ENCODE measurements at places on chromosomes 7 and 10. TPM values are rescaled to one million over a fixed set of nuclear protein-coding genes. Genes with fewer than 3 reads are reported as not detected.

CC2D2B gene
- 0.15 TPM for total RNA-seq

DNA sequence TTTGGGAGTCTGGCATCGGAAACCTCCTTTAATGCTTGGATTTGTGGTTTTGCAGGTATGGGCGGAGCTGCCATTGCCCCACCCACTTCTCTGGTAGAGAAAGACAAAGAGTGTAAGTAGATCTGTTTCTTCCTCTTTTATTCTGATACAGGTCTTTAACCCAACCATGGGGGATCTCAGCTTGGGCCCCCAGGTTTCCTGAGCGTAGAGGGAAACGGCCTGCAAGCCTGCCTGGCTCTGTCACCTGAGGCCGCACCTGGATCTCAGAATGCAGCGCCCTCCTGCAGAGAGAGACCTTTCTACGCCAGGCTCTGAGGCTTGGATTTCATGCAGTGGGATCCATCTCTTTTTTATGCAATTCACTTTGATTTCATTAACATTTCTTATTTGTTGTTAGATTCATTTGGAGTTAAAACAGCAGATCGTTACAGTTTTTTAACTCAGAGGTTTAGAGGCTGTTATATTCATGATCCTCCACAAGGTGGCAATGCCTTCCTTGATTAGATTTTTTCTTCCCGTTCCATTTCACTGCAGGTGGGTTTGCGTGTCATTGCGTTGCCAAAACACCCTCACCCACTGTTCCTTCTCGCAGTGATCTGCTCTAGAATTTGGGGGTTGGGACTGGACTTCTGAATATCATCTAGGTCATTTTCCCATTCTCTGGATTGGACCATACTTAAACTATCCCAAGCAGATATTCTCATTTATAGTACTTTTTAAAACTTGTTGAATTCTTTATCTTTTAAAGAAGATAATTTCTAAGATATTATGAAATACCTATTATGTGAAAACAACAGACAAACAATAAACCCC, 20.0 kb downstream of the RBM17 start:
- DNase-seq: peak; percentile 65

- DNase-seq: no peak
These were observed 29.9 kb downstream of the ERLIN1 start for GRCh38 chr10:100155936-100156335.

GRCh38 chr7:19470031-19470430, 238.8 kb downstream of the POLR1F start:
- no peak for DNase-seq

- no peak for DNase-seq
These were observed 146.4 kb downstream of the ANLN start for GRCh38 chr7:36535866-36536664.

DNA sequence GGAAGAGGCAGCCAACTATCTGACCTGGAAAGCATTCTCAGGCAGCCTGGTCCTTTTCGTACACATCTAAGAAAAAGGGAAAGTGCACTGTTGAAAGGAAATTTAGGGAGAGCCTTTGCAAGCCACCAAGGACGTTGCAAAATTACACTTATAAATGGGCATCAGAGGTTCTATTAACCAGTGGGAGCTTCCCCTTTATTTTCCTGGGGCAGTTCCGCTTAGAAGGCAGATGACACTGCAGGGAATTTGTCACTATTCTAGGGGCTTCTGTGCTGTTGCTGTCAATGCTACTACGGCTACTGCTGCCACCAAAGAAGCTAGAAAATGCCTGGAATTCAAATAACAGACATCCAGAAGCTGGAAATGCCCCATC, 79.6 kb upstream of the AUTS2 start:
- no peak for DNase-seq

- DNase-seq: no peak
These were observed 82.9 kb downstream of the CADPS2 start for GRCh38 chr7:122803323-122803722.

DNA sequence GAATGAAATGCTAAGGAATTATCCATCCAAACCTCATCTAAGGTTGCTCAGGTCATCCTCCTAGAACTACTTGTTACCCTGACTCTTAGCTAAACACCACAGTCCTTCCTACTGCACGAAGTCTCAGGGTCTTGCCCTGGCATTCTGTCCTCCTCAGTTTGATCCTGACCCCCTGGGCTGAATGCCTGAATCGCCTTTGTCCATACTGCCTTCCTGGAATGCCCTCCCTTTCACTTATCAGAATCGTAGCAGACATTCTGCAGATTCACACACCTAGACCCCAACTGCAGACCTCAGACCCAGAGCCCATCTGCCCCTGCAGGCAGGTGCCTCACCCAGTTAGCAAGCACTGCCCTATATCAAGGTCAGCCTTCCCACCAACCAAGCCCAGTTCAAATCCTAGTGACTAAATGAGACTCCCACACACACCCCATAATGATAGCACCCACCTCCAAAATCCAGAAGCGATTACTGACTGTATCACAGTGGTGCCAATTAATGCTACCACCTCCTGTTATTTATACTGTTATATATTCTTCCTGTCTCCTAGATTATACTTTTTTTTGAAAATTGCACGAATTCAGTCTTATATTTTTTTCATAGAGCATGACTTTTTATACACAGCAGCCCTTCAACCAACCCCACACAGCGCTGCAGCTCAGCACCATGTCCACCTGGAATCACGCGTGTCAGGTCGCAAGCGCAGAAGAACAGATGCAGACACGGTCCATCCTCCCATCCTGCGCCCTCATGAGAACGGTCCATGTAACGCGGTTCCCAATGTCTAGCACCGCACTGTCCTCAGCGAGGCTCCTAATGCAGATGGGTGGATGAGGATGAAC, 3.7 kb downstream of the PARD3 start:
- no peak for DNase-seq

TAS2R39 gene
- not detected for total RNA-seq

DNA sequence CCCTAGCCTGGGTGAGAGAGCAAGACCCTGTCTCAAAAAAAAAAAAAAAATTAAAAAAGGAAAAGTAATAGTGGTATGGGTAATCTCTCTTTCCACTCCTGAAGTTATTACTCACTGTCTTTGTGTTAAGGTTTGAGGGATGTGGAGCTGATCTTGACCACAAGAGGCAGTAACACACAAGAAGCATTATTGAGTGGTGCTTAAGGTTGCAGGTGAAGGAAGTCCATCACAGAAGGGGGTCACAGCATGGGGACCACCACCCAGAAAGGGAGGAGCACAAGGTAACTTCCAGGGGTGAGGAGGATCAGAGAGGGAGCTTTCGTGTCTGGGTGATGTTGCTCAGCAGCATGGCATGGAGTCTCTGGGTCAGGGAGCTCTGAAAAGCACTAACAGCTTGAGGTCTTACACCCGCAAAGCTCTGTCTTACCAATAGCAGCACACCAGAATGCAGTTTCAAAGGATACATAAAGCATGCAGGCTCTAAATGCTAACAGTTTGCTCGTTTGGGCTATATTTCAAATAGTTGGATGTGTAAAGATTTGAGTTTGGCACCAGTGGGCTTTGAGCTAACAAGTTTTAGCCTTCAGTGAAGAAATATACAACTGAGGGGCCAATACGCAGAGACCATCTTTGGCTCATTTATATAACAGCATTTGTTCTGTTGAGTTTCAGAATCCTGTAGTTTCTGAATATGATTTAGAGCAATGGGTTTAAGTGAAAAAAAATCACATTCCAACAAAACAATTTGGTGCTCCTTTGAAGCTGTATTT, 100.4 kb upstream of the DNAJC1 start:
- DNase-seq: peak; percentile 5

EEPD1 gene
- 6.3 TPM for total RNA-seq

SPDYE2B gene
- total RNA-seq: not detected

PNLIPRP3 gene
- not detected for total RNA-seq

GRCh38 chr7:55969391-55969790, 5.0 kb downstream of the NIPSNAP2 start:
- DNase-seq: no peak

DNA sequence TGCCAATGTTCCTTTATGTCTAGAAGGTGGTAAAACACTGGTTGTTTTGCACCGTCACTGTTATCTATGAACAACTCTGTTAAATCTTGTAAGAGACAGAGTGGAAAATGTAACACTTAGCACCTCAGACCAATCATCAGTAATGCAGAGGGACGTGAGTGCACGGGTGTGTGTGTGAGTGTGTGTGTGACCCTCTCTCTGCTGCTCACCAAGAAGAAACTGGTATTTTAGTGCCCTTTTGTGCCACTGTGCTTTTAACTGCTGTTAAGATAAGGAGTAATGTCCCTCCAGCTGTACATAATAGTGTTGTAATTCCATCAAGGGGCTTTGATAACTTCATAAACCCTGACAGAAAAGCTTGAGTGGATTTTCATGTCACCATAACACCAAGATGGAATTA, 130.1 kb downstream of the CREB5 start:
- DNase-seq: no peak

ACSM6 gene
- not detected for total RNA-seq

DNA sequence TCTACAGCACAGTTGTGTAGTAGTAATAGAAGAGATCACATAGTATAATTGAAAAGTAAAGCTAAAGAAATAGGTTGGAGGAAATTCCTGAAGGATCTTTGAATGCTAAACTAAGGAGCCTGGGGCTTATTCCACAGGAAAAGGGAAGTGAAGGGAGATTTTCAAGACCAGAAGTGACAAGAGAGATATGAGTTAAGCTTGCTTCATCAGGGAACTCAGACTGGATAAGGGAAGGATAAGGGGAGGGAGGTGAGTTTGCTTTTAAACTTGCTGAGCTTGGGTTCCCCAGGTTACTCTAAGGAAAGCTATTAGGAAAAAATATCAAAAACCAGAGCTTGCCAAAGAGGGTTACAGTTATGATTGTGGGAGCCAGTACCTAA, 182.4 kb downstream of the RAPGEF5 start:
- DNase-seq: no peak

- no peak for DNase-seq
These were observed 128.4 kb upstream of the RSU1 start for GRCh38 chr10:16945593-16945992.

DNA sequence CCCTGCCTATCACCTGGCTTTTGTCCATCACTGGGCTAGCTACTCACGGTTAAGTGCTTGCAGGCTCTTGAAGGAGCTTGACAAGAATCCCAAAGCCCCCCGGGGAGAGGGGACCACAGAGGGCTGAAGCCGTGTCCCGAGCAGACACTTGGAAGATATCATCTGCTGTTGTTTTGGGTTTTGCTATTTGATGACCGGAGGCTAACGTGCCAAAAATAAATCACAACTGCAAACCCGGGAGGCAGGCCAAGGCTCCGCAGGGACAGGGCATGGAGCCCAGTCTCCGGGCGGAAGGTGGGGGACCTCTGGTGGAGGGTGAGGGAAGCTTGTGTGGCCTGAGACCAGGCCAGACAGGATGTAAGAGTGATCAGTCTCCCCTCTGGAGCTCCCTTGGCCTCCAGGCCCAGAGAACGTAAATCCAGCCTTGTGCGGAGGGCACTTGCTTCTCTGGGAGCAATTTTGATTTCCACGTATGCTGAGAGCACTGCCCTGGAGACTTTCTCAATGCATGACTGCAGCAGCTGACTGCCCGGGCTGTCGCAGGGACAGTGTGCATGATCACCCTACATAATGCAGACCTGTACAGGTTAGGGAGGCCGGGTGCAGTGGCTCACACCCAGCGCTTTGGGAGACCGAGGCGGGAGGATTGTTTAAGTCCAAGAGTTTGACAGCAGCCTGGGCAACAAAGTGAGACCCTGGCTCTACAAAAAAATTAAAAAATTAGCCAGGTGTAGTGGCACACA, at the start of gene PHKG1:
Gene PHKG1, minus strand, starts transcription at position 164 of the 743 bp plus-strand sequence. CDS start 4,011 bp downstream, outside the sequence.
- DNase-seq: no peak

STRIP2 gene
- 0.22 TPM for total RNA-seq

DNA sequence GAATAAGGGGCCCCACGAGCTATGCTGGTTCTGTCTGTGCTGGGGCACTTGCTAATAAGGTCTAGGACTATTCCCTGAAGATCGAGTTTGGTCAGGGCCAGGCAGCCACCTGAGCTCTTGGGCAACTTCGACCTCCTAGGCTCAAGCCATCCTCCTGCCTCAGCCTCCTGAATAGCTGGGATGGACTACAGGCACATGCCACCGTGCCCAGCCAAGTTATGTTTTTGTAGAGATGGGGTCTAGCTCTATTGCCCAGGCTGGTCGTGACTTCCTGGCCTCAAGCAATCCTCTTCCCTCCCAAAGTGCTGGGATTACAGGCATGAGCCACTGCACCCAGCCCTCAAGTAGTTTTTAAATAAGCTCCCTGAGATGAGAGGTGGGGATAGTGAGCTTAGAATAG, 2.9 kb downstream of the ZP3 start:
- DNase-seq: no peak

DNA sequence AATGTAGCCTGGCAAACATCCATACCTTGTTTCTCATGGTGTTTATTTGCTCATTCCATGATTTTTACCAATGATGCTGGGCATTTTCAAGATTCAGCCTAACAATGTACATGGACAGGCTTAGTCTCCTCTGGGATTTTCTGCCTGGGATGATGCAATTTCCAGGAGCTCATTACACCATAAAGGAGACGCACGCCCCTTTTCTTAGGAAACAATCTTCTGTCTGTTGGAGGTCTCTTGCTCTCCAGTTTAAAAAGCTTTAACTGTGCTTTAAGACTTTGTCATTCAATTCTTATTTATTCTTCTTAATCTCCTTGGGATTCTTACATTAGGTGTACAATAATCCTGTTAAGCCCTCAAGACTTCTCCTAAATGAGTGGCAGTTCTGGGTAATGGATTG, 150.3 kb upstream of the NRP1 start:
- DNase-seq: no peak

OR2A14 gene
- total RNA-seq: not detected

CALN1 gene
- not detected for total RNA-seq

IL6 gene
- not detected for total RNA-seq

DNA sequence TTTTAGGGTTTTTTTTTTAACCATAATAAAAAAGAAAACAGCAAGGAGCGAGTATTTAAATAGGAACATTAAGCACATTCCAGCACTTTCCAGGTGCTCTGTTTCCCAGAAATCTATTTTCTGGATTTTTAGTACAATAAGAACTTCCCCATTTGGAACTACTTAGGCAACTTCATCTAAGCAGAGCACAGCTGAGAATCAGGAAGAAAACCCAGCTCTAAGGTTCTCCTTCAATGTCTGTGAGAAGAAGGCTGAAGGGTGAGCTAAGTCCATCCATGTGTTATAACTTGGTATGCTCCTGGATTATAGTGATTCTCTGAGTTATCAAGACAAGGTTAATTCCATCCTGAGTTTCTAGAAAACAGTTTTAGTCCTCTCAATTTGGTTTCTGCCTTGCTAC, 181.9 kb downstream of the CYP26A1 start:
- DNase-seq: no peak

GRCh38 chr10:3418041-3418754, 245.6 kb upstream of the PITRM1 start:
- DNase-seq: no peak

- DNase-seq: no peak
These were observed 39.6 kb downstream of the TSPAN15 start for GRCh38 chr10:69490876-69491275.

DNA sequence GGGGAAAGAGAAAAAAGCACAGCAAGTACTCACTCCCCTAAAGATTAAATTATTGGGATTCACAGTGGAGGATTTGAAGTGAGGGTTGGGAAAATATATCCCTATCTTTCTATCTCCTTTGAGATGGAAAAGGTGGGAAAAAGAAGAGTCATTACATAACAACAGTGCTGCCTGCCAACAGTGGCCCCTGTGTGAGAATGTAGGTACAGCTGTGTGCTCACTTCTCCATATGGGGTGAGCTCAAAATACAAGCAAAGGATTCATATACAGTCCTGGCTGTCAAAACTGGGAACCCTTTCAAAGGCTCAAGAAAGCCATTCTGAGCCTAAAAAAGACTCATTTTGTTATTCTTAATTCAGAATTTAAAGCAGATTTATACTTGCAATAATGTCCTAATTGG, 458.5 kb downstream of the GPAM start:
- DNase-seq: no peak

STN1 gene
- total RNA-seq: 31.6 TPM

NEUROG3 gene
- not detected for total RNA-seq

- DNase-seq: no peak
These were observed 13.6 kb downstream of the PON2 start for GRCh38 chr7:95421000-95421846.
